ENCODE measurements at places on chromosomes 7 and 10.

DNA sequence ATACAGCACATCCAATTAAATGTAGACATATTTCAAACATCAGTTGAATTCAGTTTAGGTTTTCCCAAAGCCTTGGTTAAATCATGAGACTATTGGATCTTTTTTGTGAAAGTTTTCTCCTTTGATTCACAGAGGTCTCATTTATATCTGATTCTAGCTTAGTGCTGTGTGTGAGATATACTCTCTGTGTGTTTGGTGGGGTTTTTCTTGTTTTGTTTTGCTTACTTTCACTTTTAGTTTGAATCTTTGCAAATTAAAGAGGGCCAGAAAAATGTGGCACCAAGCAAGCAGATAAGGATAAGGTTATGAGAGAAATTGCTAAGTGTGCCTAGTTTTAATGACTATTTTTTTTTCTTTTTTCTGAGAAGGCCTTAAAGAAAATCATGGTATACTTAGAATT lies 12.6 kb upstream of the OR6B1 start:
- DNase-seq, result no peak

DNA sequence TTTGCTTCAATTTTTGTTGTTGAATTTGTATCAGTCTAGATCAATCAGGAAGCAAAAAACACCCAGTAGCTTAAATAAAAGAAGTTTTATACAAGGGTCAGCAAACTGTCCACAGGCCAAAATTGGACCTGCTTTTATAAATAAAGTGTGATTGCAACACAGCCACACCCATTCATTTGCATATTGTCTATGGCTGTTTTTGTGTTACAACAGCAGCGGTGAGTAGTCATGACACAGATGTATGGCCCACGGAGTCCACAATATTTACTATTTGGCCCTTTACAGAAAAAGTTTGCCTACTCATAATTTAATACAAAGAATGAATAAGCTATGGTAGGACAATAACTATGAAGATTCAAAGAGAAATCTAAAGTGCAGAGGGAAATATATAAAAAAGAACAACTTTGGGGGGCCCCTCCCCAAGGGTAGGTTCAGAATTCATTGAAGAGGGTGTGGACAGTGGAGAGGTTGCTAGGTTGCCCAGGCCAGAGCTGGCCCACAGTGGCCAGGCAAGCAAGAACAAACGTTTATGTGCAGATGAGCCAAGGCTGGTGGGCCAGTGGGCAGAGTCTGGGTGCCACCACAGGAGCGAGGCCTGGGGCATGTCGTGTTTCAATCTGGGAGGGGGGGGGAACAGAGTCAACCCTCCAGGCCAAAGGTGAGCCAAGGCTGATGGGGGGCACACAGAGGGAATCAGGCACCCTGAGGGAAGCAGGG lies 47.0 kb upstream of the AMPH start:
- no peak for DNase-seq

- DNase-seq, result no peak
Observed at GRCh38 chr10:78899996-78900714, 168.6 kb upstream of the ZMIZ1 start.

- peak; percentile 8 for DNase-seq
Observed at GRCh38 chr10:36366843-36367242, 724.7 kb upstream of the FZD8 start.

DNA sequence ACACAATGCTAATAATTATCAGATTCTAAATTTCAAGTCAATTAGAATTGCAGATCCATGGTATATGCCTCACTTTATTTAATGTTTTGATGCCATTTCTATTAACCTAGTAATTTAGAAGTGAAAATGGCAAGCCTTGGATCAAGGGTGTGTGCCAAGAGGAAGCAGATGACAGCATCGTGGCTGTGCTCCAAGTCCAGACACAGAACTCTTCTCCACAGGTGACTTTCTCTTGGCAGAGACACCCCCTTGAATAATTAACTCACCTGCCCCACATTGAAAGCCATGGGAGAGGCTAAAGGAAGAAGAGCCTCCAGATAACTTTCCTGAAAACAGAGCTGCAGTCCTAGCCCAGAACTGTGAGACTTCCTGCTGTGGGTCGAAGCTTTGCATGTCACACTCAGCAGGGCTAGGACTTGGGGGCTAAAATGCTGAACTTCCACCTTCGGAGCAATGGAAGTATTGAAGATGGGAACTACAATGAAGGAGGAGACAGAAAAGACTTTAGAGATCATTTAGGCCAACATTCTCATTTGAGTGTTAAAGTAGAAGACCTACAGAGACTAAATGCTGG lies 996 bp upstream of the C10orf90 start:
- no peak for DNase-seq

DNA sequence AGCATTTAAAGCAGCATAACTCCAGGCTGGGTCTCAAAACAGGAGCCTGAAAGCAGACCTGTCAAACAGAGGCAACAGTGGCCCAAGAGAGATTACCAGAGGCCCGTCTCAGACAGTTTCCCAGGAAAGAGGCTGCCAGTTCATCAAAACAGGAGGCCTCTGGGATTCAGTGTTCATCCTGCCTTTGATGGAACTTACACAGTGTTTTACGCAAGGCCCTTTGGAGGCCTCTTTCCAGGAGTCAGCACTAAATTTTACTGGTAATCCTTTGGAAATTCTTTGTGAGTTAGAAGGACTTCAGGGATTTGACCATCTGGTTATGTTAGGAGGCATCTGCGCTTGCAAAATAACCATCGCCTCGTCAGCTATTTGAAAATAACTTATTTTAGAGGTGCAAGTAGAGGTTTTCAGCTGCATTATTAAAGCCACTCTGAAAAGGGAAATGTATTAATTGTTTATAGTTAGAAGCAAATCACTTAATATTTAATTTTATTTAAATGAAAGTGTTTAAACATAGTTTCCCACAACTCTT lies 501.2 kb upstream of the COBL start:
- DNase-seq, result no peak

DNA sequence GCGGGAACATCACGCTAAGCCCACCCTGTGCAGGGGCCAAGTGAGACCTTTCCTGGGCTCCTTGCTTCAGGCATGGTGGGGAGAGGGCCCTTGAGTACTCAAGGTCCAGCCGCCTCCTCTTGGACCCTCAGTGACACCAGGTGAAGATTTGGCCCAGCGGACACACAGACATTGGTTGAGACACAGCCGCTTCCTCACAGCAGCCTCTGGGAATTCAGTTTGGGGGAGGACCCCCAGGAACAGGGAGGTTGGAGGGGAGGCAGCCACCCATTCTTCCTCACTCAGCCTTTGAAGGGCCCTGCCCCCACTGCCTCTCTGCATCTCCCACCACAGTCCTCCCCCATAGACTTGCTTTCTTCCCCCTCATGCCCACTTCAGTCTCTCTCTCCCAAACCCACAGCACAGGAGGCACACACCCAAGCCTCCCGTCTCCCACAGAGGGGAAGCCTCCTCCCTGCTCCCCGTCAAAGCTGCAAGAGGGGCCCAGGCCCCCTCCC lies 31.9 kb downstream of the ANXA8 start:
- DNase-seq, result no peak

DNA sequence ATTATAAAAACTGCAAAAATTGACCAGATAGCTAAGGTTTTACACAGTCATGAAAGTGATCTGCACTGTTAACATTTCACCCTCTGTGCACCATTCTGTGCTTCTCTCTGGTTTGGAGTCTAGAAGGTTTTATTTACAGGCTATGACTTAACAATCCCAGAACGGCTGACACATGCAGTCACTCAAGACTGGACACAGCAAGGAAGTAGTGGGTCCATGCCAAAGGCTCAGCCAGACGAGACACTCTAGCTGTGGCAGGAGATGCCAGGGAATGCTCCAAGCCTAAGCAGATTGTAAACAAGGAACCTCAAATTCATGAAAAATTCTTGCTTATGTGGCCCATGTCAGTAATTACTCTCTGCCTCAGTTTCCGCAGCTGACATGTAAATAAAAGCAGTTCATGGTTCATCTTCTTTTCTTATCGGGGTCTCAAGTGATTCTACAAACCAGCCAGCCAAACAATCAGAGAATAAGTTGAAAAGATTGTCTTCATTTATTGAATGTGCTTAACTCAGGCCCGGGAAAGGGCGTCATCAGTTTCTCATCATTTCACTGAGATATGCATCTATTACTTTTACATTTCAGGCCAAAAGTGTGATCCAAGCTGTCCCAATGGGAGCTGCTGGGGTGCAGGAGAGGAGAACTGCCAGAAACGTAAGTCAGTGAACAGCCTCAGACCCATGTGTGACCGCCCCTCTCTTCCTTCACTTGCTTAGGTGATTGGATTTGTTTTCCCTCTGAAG lies 132.1 kb downstream of the EGFR start:
- no peak for DNase-seq

DNA sequence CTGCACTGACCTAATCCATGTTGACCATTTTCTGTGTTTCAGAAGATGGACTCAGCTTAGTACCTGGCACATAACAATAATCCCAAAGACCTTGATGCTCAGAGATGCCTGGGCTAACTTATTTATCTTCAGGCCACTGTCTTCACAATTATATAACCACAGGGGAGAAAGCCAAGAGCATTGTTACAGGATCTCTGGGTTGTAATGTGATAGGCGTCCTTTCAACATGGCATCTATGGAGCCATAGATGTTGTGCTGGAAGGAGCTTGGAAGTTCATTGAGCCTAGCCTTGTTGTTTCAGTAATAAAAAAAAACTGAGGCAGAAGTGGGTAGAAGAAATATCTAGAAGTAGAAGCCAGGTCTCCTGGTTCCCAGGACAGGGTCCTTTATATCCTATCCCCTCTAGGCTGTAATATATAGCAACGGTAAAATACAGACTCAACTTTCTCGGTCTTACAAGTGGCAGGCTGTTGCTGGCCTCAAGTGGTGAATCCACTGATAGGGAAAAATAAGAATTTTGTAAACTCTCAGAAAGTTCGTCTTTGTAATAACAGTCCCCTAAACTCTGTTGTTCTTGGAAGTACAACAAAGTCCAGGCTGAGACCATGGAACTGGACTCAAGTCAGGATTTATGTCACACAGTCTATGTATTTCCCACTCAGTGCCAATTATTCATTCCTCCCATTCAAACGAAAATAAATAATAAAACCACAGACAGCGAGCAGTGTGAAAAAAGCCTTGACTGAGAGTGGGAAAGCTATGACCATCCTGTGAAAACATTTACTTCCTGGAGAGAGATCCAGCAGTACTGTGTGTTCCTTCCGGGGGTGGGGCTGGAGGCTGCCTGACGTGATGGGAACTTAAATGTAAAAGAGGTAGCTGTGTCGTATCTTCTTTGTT lies 277.6 kb downstream of the REEP3 start:
- DNase-seq, result peak; percentile 12

DNA sequence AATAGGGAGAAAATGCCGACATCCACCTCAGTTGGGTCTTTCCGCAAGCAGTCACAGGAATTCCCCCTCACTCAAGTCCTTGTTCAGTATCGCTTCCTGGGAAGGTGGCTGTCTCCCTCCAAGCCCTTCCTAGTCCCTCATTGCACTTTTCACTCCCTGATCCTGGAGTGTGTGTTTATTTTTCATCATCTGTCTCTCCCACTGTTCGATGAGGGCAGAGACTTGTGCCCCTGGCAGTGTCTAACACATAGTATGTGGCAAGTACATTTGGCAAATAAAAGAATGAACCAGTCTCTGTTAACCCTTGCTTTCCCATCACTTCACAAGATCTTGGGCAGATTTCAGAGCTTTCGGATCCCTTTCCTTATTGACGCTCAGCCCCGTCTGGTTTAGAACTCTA lies 24.0 kb upstream of the CACUL1 start:
- DNase-seq, result no peak

GRCh38 chr10:43392748-43393147 lies 16.2 kb downstream of the HNRNPF start:
- DNase-seq, result no peak

Data from KBM-7 (cell line).